HT1080 (cell line): ENCODE measurements at places on chromosomes 13 and 19.

- DNase-seq, result peak; percentile 98
Observed at GRCh38 chr13:44244288-44244687, 129.3 kb upstream of the SERP2 start.

DNA sequence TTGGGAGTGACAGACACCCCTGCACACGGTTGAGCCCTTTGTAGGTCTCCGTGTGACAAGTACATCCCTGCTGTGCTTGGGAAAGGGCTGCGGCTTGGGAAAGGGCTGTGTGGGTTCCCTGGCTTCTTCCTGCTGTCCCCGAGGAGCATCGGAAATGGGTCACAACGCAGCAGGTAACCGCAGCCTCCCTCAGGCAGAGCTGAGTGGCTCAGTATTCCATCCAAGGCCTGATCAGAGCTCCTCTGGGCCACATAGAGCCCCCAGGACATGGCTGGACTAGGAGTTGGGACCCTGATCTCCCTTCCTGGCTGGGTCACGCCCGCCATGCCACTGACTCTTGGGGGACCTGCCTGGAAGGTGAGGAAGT is 16.3 kb downstream of the TECR start:
- DNase-seq, result no peak

GRCh38 chr19:1875646-1876495 is 9.4 kb downstream of the ABHD17A start:
- peak; percentile 90 for DNase-seq

DNA sequence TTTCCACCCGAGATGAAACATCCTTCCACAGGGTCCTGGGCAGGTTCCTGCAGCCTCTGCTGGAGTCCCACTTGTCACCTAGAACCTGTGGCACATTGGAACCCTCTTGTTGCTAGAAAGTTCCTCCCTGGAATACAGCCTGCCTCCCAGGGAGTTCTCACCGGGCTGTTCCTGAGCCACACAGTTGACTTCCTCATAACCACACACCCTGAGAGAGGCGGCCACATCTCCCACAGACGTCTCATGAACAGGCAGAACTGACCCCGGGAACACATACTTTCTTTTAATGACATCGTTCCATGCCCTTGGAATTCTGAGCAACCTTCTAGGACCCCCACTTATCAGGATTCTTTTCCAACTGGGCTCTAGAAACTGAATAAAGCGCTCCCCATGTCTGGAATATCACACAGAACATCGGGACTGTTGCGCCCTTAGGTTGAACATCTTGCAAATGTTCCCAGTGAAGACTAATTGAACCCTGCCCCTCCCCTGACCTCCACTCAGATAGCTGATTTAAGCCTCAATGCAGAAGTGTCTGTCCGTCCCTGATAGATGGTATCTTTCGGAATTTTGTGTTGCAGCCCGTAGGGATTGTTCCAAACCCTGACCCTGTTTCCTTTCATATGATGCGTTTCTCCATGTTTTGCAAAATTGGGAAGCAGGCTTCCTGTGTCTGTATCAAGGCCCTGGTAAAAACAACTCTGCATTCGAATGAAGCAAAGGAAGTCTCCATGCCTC is 91.1 kb downstream of the RAB20 start:
- no peak for DNase-seq

DNA sequence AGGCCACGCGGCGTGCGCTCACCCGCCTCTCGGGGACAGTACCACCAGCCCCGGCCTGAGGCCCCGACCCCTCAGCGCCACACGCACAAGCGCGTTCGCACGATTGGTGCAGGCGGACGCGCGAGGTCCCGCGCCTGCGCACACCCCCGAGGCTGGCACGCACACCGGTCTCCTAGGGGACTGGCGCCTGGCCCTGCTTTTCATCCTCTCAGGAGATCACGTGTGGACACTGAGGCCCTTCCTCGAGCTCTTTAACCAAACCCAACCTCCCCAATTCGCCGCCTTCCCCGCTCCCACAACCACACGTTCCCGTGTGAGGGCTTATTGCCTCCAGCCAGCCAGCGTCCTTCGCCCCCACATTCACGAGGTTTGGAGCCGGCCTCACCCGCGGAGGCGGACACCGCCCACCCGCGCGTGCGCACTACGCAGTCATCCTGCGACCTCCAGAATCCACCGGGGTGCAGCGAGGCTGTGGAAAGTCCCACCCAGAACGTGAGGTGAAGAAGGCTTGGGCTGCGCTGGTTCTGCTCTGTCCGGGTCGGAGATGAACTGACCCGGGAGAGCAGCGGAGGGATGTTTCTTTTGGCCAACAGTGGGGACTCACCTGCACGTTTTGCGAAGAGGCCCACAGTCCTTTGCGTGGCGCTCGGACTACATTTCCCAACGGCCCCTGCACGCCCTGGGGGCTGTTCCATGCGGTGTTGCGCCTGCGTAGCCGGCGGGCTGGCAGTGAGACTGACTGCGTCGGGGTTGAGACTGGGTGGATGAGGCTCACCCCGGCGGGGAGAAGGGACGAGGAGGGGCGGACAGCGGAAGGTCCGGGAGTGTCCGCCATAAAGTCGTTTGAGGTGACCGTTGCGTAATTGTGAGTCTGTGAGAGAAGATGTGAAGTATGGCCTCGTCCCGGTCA is 539 bp upstream of the ZNF667 start:
- DNase-seq, result peak; percentile 1

- DNase-seq, result no peak
Observed at GRCh38 chr19:47130120-47130588, 481 bp upstream of the SAE1 start.

GRCh38 chr19:4354897-4355296 is 11.5 kb downstream of the MPND start:
- DNase-seq, result no peak

- no peak for DNase-seq
Observed at GRCh38 chr13:27267596-27267995, 3.0 kb upstream of the RASL11A start.

DNA sequence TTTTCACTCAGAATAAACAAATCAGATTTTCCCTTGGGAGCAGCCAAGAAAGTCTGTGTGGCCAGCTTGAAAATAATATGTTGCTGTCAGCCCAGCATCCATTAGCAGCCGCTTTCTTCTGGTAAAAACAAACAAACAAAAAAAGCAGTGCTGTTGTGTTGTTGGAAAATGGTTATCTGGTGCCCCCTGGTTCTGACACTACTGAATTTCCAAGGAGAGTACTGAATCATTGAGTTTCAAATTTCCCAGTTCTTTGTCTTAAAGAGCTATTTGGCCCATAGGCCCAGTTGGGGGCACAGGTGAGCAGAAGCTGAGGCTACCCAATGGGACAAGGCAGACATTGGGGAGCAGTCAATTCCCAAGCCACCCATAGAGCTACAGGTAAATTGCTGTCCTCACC is 995.9 kb downstream of the UQCRFS1 start:
- DNase-seq, result no peak

DNA sequence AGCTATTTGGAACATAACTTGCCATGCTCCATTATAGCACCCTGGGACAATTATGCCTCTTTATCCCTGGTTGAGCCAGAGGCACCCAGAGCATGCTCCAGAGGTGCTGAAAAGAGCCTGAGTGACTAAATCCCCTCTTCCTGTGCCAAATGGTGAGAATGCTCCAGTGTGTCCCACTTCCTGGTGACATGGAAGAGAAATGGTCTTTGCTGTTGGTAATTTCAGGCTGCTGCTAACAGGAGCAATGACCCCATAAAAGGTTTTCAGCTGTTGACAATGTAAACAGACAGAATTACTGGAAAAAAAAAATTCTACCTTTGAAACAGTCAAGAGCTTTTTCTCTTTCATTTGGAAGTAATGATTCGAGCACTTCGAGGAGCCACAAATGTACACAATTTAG is 341.8 kb downstream of the FGF9 start:
- DNase-seq, result no peak

DNA sequence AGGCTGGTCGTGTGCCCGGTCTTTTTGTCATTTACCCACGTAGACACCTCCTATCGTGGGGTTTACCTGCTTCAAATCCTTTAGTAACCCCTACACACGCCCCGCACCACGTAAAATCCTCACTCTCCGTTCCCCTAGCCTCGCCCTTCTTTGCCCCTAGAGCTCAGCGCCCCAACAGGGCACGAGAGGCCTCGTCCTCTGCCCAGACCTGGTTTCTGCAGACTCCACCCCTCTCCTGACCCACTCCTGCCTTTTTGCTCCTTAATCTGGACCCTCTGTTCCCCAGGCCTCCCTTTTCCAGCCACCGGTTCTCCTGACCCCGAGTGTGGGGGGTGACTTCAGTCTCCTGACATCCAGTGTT is 412 bp downstream of the ZNF528 start:
- DNase-seq, result peak; percentile 21

DNA sequence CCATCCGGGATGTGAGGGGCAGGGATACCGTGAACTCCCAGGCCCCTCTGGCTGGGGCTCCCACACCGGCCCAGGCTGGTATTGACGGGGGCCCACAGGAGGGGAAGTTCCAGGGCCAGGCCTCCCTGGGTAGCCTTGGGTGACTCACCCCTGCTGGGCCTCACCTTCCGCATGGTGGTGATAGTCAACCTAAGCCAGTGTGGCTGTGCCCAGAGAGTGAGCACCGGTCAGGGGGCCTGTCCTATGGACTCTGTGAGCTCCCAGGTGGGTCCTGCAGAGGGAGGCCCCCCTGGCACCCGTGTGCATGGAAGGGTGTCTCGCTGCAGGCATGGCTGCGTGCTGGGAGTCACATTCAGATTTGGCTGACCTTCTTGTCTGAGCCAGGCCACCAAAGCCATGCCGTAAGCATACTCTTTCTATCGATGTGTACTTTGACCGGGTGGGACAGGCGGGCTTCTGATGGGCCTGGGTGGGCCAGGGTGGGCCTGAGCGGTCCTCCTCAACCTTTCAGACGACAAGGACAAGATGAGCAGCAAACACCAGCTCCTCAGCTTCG is 27.6 kb downstream of the DHX34 start:
- DNase-seq, result no peak

- no peak for DNase-seq
Observed at GRCh38 chr13:50466456-50466855, 377.0 kb downstream of the DLEU7 start.

DNA sequence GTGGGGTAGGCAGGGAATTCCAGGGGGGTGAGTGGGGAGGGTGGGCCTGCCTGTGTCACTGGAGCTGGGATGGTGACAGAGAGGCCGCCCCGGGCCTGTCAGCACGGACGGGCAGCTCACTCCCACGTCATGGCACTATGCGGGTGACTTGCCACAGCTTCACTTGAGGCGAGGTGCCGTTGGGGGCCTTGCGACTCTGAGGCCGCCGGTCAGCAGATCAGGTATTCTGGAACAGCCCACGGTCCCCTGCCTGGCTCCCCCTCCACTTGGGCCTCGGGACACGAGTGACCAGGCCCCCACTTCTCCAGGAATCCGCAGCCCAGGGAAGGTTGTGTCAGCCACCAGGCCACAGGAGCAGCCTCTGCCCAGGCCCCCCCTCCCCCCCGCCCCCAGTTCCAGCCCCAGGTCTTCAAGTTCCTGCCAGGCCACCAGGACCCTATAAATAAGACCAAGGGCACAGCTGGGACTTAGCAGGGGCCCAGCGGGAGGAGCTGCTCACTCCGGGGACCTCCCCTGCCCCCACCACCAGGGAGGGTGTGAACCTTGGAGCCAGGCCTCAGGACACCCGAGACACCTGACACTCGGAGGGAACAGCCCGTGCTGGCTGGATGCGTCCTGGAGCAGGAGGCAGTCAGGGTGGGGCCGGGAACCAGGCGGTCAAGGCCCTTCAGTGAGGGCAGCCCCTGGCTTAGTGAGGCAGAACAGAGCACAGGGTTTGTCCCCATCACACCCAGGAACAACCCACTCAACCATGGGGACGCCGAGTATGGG is 2.7 kb upstream of the MIDN start:
- no peak for DNase-seq

DNA sequence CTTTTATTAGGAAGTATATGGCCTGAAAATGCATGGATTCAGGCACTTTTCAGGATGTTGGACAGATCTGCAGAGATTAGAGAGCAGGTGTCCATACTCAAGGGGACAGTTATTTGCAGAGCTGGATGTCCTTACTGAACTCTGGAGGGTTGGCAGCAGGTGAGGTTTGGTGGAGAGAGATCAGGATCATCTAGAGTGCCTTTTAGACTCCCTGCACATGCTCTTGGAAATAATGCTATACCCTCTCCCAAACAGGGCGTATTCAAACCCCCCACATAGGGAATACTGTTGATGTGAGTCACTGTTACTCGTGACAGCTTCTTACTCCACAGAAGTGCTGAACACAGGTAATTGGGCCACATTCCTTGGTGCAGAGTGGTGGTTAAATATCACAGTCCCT is 725.7 kb upstream of the SGCG start:
- DNase-seq, result no peak

DNA sequence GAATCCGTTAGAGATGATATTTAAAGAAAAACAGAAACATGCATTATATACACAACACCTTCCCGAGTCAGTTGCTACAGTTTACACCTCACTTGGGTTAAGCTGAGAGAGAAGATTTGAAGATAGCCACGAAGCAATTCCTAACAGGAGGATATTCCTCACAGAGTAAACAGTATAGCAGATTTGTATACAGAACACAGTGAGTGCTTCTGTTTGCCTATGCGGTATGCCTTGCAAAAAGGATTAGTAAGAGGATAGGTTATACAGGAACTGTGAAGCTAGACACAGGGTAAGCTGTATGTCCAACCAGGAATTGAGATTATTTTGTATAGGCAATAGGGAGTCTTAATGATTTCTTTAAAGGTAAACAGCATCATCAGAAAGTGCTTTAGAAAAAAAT is 471.8 kb downstream of the LIG4 start:
- no peak for DNase-seq

- peak; percentile 42 for DNase-seq
Observed at GRCh38 chr13:50224534-50224933, 209.3 kb downstream of the KCNRG start.

DNA sequence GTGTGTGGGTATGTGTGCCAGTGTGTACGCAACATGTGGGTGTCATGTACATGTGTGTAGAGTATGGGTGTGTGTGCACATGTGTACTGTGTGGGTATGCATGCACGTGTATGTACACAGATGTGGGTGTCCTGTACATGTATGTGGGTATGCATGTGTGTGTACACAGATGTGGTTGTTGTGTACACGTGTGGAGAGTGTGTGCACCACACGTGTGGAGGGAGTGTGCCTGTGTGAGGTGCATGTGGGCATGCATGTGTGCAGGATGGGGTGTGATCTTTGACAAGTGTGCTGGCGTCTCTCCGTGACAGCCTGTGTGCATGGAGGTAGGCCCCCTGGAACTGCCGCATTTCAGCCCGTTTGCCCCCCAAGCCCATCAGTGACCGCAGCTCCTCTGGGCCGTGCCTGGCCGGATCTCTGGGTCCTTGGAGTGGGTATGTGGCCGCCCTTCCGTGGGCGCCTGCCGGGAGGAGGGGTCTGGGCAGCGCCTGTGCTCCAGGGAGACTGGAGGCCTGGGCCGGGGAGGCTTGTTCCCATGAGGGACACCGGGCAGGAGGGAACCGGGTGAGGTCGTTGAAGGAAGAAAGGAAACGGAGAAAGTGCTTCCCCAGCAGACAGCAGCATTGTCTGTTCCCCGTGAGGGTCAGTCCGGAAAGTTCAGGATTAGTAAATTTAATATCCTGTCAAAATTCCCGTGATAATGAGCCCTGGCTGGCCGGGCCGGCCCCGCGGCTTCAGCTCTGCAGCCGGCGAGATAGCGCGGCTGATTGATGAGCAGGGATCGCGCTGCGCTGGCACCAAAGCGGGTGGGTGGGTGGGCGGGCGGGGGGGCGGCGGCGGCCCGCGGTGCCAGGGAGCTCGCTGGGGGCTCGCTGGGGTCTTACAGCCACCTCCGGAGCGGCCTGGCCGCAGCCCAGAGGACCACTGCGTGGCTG is 91.1 kb upstream of the SOX1 start:
- DNase-seq, result no peak

- no peak for DNase-seq
Observed at GRCh38 chr19:49255674-49256073, 69.3 kb downstream of the SLC6A16 start.
